ENCODE measurements at places on chromosomes 7 and 10. TPM values are rescaled to one million over a fixed set of nuclear protein-coding genes. Genes with fewer than 3 reads are reported as not detected.

DNA sequence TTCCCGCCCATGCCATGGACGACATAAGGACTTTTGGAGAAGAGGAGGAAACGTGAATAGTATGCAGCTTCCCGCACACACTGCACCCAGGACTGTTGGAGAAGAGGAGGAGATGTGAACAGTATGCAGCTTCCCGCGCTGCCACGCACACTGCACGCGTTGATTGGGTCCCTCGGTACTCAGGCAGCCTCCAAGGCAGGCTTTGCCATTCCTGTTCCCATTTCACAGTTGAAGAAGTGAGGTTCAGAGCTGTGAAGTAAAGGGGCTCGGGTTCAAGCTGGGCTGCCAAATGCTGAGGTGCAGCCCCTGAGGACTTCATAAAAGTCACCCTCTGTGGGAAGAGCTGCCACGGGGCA, 147.9 kb upstream of the FAM20C start:
- DNase-seq = peak; percentile 48

DNA sequence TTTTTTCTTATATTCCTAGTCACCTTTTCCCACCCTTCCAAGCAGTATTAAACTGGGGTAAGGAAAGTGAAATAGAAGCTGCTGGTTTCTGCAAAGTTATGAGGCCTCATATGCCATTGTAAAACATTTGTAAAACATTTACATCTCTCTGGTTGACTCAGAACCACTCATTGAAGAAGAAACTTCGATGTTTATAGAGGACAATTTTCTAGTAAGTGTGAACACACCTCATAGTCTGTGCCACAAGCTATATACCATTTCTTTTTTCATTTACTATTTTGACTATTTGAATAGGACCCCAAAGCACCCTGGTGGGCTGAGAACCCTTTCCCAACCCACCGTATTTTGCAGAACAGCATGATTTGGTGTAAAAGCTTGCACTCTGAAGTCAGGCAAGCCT, 12.9 kb upstream of the ITGB1 start:
- DNase-seq = no peak

Gene AKR1C4
- not detected for total RNA-seq

GRCh38 chr7:138001529-138002095, at the start of gene CREB3L2:
TSS of gene CREB3L2 (minus strand) at chr7:138002086. CDS start at chr7:138001705, 381 bp downstream.
- peak; percentile 82 for DNase-seq
